ENCODE measurements at places on chromosomes 3 and 15.

DNA sequence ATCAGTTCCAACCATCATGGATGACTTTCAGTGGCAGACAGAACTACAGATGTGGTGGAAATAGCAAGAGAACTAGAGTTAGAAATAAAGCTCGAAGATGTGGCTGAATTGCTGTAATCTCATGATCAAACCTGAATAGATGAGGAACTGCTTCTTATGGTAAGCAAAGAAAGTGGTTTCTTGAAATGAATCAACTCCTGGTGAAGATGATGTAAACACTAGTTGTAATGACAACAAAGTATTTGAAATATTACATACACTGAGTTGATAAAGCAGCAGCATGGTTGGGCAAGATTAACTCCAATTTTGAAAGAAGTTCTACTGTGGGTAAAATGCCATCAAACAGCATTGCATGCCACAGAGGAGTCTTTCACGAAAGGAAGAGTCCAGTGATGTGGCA is 131.7 kb upstream of the FAM3D start:
- no peak for DNase-seq

DNA sequence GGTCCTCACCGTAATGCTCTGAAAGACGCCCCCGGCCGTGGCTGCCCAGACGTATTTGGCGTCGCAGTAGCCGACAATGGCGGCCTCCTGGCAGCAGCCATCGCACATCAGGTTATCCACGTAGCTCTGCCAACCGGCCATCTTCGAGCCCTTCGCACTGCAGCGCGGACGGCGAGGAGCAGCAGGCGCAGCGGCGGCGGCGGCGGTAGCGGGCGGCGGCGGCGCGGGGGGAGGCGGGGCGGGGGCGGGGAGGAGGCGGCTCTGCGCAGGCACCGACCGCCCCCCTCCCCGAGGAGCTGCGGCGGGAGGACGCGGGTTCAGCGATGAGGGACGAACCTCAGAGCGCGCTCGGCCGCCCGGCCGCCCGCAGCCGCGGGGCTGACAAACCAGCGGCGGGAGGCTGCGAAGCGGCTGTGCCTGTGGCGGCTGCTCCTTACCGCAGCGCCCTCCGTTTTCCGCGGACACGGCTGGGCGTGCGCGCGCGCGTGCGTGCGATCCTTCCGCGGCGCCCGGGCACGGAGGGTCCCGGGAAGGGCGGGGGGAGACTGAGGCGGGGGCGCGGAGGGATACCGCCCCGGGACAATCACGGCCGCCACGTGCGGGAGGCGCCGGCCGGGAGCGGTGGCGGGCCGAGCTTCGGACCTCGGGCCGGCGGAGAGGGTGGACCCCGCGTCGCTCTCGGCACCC is at the start of gene PFN2:
Gene PFN2, minus strand, starts transcription at position 180 of the 687 bp plus-strand sequence. Its CDS starts 39 bp downstream, at position 141.
- DNase-seq, result no peak

DNA sequence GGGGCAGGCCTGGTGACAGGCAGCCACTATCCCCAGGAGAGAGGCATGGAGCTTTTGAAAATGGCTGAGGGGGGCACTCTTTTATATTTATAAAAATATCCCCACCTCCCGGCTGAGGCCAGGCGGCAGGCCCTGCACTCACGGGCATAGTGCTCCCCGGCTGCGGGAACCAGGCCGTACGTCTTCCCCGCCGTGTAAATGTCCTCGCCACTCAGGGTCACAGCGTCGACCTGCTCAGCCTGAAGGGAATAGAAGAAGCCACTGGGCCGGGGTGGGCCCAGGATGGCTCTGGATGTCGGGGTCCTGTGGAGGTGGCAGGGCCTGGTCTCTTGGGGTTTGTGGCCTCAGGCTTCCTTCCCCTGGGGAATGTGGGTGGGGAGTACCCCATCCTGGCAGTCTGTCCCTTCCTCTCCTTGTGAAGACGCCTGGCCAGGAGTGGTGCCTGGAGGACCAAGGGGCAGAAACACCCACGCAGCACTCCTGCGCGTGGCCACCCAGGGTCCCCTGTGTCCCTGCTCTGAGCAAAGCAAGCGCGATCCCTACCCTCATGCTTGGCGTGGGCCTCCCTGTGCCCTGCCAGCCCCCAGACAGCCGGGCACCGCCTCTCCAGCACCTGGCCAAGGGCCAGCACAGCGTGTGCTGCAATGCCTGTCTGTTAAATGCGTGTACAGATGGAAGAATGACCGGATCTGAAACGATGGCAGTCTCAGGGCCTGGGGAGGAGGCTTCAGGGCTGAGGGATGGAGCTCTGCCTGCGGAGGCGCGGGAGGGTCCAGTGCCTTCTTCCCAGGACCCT is 18.9 kb downstream of the MELTF start:
- DNase-seq, result no peak

GRCh38 chr15:80929689-80930088 is 59.9 kb downstream of the MESD start:
- DNase-seq, result no peak

DNA sequence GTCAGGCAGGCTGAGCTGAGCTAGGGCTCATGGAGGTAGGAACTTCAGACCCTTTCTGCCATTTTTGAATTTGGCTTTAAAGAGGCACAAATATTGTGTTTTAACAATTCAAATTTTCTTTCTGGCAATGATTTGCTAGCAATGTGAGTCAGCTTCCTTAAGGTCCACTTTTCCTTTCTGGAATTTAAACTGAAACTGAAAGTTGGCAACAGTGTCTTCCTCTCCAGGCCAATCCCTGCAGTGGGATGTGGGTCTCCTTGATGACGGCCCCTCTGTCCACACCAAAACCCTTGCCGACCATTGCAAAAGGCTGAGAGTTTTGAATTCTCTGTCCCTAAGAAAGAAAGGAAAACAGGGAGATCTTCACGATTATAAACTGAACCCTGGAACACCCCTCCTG is 27.1 kb downstream of the RPSA start:
- no peak for DNase-seq

DNA sequence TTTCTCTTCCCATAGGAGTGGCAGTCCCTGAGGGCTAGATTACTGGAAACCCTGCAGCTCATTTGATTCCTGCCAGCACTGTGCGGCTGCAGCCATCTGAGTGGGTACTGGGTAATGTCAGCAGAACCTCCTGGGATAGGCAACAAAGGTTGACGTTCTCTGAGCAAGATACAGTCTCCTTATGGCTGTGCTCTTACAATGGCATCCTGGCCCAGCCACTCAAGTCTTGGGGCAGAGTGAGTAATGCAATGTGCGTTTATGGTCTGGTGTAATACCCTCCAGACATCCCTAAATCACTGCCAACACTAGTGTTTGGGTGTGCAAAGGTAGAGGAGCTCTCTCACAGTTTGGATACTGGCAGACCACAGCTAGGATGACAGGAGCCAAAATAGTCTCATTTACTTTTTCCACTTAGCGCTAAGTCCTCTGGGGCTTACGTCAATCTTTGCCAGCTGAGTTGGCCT is 775.8 kb downstream of the ZNF385D start:
- DNase-seq, result no peak

GRCh38 chr15:49223536-49224274 is 53.7 kb downstream of the GALK2 start:
- no peak for DNase-seq

DNA sequence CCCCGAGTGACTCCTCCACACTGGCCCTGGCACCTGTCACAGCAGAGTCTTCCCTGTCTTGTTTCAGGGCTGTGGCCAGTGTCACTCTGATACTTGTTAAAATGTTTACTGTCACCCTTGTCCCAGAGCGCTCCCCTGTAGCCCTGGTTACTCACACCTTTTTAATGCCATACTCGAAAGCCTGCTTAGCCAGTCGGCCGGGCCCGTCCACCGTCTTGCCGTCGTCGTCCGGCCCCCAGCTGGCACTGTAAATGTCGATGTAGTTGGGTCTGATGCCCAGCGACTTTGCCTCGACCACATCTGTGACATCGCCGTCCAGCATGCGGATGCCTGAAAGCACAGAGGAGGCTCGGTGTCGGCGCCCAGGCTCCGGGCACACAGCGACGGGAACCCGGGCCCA is 91.3 kb downstream of the PCSK6 start:
- no peak for DNase-seq
